Activated naive CD8-positive, alpha-beta T cell treated with anti-CD3 and anti-CD28 coated beads for 36 hours (primary cell): ENCODE measurements at places on chromosomes 6 and 20. TPM values are rescaled to one million over a fixed set of nuclear protein-coding genes. Genes with fewer than 3 reads are reported as not detected.

DNA sequence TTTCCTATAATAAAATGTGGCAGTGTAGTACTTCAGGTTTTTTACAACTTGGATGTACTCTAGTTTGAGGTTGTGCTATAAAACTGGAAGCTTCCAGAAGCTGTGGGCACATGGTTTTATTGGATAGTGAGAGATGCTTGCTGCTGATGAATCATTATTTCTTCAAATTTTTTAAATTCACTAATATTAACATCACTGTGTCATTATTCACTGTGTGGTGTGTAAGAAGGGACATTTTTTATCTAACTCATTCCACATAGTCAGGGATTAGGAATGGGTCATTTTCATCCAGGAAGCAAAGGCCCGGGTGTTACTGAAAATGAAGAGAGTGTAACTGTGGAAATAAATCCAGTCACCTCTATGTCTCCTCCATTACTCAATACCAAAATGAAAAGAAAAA, 421.0 kb downstream of the TENT5A start:
- no peak overlapping the region for H3K4me3 ChIP-seq
- no peaks in the 10 kb centered on the region for H3K36me3 ChIP-seq
- no peak overlapping the region for H3K27ac ChIP-seq
- no peaks in the 10 kb centered on the region for H3K4me1 ChIP-seq
- DNase-seq: no peak

- peak overlapping the region; percentile 85 for H3K27ac ChIP-seq
- peaks cover 91% of the 10 kb centered on the region for H3K4me1 ChIP-seq
- peak overlapping the region; percentile 68 for H3K4me3 ChIP-seq
- H3K27me3 ChIP-seq: no peaks in the 10 kb centered on the region
- H3K36me3 ChIP-seq: peaks cover 90% of the 10 kb centered on the region
Measured at GRCh38 chr6:90072501-90072900, 178.2 kb downstream of the GJA10 start.

- H3K36me3 ChIP-seq: peaks cover 72% of the 10 kb centered on the region
- no peaks in the 10 kb centered on the region for H3K27me3 ChIP-seq
- no peak for DNase-seq
- peaks cover 60% of the 10 kb centered on the region for H3K4me1 ChIP-seq
Measured at GRCh38 chr6:111711476-111711875, 105.8 kb upstream of the TRAF3IP2 start.

GRCh38 chr6:46667377-46667776, 14.6 kb downstream of the SLC25A27 start:
- H3K27me3 ChIP-seq: peaks cover 6% of the 10 kb centered on the region
- no peaks in the 10 kb centered on the region for H3K4me1 ChIP-seq
- no peak for DNase-seq

GRCh38 chr6:81772741-81773140, 20.3 kb upstream of the TENT5A start:
- DNase-seq: peak; percentile 24
- H3K36me3 ChIP-seq: no peaks in the 10 kb centered on the region
- peaks cover 8% of the 10 kb centered on the region for H3K27me3 ChIP-seq
- H3K4me1 ChIP-seq: peaks cover 5% of the 10 kb centered on the region
- peak overlapping the region; percentile 1 for H3K27ac ChIP-seq
- H3K4me3 ChIP-seq: no peak overlapping the region

RBL1 gene
- 38.3 TPM for total RNA-seq

DACT2 gene
- total RNA-seq: not detected

CCR6 gene
- total RNA-seq: not detected

CD109 gene
- 12.4 TPM for total RNA-seq

VGLL2 gene
- not detected for total RNA-seq

COL11A2 gene
- 1.0 TPM for total RNA-seq
